T-helper 22 cell (primary cell): ENCODE measurements at places on chromosomes 3 and 15.

DNA sequence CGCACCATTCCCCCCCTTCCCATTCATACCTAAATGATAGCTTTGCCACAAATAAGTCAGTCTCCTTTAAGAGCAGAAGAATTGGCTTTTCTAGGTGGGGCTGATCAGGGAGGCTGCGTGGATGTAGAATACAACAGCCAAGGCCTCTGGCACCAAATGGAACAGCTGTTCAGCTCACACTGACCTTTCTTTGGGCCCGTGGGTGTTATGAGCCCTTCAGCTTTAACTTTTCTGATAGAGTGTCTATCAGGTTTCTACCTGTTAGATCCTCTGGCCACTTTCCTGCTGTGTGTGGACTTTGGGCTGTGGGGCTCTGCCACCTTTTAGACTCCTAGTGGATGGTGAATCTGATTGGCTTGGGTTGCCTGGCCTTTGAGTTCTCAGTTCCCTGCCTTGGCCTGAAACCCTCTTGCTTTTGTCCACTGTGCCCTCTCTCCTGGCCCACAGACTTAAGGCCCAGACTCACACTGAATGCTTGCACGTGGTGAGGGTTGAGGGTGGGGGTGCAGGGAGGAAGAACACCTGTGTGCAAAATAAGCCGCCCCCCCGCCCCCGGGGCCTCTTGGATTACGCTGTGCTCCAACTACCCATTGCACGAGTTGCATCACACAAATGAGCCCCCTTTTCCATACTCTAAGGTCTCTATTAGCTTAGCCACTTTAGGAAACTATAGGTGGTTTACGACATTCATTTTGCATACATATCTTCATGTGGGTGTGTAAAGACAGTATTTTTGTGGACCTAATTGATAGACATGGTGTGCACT, 1.3 kb upstream of the RFX7 start:
- no peak for DNase-seq

DNA sequence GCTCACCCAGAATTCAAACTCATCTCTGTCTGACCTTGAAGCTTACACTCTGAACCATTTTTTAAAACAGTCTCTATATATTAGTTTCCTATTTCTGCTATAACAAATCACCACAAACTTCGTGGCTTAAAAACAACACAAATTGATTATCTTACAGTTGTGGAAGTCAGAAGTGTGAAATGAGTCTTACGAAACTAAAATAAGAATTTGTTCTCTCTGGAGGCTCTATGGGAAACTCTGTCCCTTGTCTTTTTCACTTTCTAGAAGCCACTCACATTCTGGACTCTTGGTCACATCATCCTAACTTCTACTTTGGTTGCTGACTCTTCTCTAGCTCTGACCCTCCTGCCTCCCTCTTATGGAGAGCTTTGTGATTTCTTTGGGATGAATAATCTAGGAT, 429.3 kb upstream of the THBS1 start:
- DNase-seq = no peak

- no peak for DNase-seq
Observed at GRCh38 chr3:98733053-98733811, 29.9 kb upstream of the ST3GAL6 start.

DNA sequence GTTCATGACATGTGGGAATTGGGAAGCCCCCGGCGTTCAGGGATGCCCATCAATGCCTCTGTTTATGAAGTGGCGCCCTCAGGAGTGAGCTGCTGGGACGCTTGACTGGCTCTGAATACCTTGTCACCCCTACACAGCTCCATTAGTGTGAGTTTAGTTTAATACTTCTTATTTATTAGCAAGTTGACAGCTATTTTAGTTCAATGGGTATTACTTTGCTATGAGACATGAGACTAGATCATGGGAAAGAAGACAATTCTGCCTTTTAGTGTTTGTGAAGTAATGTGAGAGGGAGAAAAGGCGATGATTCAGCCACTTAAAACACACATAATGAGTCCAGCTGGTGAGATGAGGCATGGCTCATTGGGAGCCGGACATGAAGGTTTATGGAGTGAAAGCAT, 678.5 kb downstream of the NR2F2 start:
- DNase-seq = no peak

- DNase-seq = no peak
Observed at GRCh38 chr3:83928903-83929302, 1029.9 kb upstream of the CADM2 start.

- DNase-seq = no peak
Observed at GRCh38 chr15:67745073-67746006, 80.0 kb upstream of the SKOR1 start.

DNA sequence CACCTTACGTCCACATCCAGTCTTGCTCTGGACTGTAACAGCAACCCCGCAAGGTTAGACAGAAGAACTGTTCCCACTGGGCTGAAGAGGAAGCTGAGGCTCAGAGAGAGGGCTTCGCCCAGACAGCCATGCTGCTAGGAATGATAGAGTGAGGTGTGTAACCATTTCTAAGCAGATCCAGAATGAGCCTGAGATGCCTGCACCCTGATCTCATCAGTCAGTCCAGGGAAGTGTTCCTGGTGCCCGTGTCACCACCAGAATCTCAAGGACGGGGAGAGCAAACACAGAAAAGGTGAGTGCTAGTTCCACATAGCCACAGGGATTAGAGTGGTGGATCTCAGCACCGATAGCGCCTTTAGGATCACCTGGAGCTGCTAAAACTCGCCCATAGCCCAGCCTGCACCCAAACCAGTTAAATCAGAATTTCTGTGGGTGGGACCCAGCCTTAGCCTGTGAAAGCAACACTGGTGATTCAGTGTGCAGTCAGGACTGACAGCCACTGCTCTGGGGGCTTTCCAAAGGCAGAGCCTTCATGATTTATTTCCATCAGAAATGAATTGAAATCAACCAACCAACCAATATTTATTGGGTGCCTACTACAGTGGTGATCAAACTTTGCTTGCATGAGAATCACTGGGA, 12.3 kb downstream of the ISLR start:
- no peak for DNase-seq

DNA sequence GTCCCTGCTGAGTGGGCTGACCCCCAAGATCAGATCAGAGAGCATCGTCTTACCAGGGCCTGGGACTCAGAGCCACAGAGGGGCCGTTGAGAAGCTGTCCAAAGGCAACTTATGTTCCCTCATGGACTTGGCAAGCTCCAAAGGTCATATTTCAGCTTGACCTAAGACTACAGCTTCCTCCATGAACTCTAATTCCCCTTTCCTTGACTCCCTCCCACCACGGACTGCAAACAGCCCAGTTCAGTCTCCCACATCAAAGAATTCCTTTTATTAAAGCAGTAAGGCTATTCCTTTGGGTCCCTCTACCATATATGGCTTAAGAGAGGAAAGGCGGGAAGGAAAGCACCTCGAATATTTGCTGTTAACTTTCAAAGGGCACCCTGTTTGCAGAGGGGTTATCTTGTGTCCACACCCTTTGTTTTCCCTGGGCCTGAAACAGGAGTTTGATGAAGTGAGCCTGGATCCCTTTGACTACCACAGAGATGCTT, 146.1 kb upstream of the THBS1 start:
- no peak for DNase-seq

- DNase-seq = no peak
Observed at GRCh38 chr3:47083786-47084185, 80.1 kb downstream of the SETD2 start.

- DNase-seq = no peak
Observed at GRCh38 chr3:48974076-48974864, 15.8 kb upstream of the P4HTM start.

- DNase-seq = no peak
Observed at GRCh38 chr3:155420881-155421486, 127.5 kb upstream of the STRIT1 start.

DNA sequence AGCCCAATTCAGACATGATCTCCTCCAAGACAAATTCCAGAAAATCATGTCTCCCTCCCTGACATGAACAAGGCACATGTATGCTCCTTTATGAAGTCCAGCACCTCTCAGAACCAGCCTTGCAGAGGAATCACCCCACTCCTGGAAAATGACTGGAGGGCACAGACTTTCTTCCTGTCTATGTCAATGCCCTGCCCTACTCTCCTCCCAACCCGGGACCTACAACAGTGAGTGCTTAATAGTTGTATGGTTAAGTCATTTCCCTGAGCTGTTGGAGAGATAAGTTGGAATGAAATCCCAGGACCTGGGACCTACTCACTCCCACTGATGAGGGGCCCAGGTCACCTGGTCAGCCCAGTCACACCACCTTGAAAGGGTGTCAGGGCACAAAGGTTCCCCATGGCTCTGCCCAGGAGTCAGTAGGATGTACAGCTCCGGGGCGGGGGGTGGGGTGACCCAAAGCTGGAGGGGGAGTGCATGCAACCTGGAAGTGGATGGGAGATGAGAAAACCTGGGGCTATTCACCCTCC, 80.1 kb upstream of the HERC1 start:
- no peak for DNase-seq
